ENCODE measurements at places on chromosomes 7 and 10. TPM values are rescaled to one million over a fixed set of nuclear protein-coding genes. Genes with fewer than 3 reads are reported as not detected.

RAPGEF5 gene
- 53.4 TPM for total RNA-seq

GRCh38 chr10:94645285-94645684, 38.2 kb upstream of the CYP2C18 start:
- no peak for DNase-seq

DNA sequence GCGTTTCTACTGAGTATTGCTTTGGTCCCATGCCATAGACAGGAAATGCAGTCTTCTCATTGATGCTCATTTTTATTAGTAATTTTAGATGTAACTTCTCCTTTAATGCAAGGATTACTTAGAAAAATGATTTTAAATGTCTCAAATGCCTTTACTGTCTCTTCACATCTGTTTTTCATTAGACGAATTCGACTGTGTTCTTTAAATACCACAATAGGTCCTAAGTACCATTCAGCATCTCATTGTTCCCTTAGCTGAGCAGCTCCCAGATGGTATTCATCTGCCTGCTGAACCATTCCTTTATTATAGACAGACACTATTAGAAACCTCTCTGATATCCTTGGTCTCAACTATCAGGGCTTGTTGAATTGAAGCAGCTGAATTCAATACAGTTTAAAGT, 113.6 kb downstream of the LSMEM1 start:
- no peak for DNase-seq

ABCB4 gene
- total RNA-seq: 2.0 TPM
